ENCODE measurements at places on chromosomes 7 and 10.

GRCh38 chr7:71843676-71844075 is 568.5 kb downstream of the CALN1 start:
- no peak for DNase-seq

- no peak for DNase-seq
Observed at GRCh38 chr10:114486938-114487814, 82.9 kb upstream of the AFAP1L2 start.

DNA sequence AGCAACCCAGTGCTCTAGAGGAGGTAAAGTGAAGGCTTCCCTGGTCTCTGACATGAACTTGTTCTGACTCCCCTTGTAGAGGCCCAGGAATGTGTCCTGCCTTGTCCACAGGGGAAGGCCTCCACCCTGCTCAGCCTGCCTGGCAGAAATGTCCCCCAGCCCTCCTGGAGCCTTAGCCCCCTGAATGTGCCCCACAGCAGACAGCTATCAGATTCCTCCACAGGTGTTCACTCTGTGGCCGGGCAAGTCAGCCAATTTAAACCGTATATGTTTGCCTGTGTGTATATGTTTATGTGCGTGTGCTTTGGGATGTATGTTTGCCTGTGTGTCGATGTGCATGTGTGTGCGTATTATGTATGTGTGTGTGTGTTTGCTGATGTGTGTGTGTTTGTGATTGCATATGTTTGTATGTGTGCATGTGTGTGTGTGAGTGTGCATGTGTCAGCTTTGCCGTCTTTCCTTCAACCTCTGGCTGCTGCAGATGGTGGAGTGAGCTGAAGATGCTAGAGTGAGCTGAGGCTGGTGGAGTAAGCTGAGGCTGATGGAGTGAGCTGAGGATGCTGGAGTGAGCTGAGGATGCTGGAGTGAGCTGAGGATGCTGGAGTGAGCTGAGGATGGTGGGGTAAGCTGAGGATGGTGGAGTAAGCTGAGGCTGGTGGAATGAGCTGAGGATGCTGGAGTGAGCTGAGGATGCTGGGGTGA is 68.9 kb upstream of the ANTXRL start:
- DNase-seq = no peak

- DNase-seq = no peak
Observed at GRCh38 chr7:134693256-134693655, 46.6 kb downstream of the BPGM start.

GRCh38 chr7:139603896-139604295 is 80.4 kb downstream of the CLEC2L start:
- no peak for DNase-seq

DNA sequence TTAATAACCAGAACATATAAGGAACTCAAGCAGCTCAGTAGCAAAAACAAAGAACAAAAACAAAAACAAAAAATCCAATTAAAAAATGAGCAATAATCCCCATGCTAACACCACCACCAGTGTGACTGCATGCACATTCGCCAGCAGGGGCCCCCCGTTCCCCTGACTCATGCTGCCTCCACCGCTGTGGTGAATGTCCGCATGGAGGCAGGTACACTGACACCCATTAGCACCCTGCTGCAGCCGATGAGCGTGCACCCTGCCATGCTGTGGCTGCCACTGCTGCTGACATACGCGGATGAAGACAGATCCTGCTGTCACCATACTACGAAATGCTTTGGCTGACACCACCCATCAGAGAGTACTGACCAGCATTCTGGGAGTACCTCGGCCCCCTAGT is 321.6 kb upstream of the LRRTM3 start:
- DNase-seq = no peak

DNA sequence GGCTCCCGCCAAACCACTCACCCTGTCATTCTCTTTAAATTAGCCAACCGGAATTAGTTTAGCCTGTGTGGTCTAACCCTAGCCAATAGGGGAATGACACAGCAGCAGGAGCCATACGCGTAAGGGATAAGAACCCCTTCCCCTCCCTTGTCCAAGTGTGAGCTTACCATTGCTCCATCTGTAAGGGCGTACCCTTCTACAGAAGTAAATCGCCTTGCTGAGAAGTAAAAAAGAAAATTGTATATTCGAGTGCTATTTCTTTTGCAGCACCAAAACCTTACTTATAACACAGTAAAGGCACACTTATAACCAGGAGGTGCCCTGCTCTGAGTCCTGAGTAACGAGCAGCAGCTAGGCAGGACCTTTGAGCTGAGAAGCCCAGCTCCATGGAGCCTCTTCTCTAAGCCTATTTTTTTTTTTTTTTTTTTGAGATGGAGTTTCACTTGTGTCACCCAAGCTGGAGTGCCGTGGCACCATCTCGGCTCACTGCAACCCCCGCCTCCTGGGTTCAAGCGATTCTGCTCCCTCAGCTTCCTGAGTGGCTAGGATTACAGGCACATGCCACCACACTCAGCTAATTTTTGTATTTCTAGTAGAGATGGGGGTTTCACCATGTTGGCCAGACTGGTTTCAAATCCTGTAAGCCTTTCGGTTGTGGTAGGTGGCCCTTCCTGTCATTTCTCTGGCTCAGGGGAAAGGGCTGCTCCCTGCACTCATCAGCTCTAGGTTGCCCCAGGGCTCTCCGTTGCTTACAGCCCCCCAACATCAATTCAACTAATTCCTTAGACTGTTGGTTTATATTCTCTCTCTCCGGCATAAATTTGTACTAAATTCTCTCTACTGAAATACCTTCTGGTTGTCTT is 73.3 kb downstream of the NSUN6 start:
- no peak for DNase-seq

GRCh38 chr7:44793919-44794318 is 2.6 kb upstream of the PPIA start:
- no peak for DNase-seq

DNA sequence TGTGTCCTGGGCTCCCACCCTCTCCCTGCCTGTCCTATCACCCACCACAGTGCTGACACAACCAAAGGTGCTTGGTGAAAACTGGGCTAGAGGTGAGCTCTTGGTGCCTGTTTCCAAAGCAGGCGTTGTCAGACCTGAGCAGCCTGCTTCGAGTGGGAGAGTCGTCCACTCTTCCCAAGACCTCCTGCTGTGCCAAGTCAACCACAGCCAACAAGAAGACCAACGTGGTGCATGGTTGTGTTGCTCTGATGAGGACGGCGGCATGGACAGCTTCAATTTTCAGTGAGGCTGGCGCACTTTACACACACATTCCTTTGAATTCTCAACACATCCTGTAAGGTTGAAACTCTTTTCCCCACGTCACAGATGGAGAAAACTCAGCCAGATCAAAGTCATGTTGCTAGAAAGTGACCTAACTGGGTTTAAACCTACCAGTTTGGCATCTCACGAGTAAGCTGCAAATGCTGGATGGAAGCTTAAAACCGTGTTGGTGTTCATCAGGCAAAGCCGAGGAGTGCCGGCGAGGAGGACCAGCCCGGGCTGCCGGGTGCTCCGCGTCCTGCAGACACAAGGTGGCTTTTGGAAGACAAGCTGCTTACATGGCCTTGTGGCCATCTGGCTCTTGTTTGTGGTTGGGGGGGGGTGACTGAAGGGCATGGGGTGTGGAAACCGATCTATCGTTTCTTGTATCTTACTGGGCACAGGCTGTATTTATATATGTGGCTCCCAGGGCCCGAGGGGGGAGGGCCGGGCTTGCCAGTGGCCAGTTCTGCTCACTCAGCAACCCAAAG is 39.3 kb downstream of the INSIG1 start:
- no peak for DNase-seq

GRCh38 chr10:53534428-53534827 is 761.8 kb upstream of the MBL2 start:
- DNase-seq = no peak

GRCh38 chr10:15726042-15726441 is 6.3 kb upstream of the ITGA8 start:
- DNase-seq = no peak

DNA sequence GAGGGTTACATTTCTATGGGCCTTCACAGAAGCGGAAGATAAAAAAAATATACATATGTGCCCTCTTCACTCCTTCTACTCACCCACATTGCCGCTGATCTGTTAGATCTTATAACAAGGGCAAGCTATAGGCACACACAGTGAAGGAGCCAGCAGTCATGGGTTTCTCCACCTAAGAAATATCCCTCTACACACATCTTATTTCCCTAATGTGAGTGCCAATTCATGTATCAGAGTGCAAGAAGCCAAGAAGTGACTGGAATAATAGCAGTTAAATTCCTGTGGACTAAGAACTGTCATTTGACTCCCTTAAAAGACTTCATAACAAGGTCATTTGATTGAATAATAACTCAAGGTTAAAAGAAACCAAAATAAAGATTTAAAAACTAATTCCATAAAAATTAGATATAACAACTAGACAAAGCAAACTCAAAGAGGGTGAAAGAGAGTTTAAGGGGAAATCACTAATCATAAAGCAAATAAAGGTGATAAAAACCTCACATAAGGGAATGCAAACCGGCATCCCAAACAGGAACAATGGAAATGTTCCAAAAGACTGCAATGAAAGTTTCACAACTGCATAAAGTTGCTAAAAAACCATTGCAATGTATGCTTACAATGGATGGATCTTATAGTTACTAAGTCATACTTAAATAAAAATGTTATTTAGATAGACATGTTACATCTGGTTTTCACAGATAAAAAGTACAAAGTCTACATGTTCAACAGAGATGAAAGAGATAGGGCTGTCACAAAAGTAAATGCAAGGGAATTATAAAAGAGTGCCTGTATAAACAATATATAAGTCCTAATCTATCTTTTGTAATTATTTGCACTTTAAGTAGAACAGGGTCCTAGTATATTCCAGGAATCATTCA is 42.8 kb downstream of the ARHGAP21 start:
- DNase-seq = no peak

DNA sequence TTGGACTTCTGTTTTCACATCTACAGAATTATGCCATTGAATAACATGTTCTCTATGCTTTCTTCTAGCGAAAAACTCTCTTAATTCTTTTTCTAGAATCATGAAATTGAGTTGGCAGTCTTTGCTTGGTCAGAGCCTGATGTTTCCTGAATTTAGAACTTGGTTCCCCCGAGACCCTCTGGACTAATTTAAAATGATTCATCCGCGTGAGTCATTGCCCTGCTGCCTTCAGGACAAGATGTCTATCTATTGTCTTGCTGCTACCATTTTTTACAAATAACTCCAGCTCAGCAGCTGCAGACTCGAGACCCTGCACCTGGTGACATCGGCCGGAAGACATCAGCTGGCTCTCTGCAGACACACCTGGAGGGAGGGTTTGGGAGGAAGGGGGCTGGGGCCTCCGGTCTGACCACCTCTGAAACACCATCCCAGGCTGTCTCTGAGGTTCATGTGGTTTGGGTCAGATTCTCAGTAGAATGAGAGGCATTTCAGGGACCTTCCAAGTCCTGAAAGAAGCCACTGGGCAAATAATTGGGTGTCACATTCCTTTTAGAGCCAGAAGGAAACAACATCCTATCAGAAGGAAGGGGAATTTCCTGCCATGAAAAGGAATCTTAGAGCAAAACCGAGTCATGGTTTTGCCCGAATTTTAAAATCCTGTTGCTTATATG is 20.9 kb upstream of the KLF6 start:
- peak; percentile 59 for DNase-seq

All from central memory CD4-positive, alpha-beta T cell (primary cell).